ENCODE measurements at places on chromosomes 7 and 10. TPM values are rescaled to one million over a fixed set of nuclear protein-coding genes. Genes with fewer than 3 reads are reported as not detected.

DNA sequence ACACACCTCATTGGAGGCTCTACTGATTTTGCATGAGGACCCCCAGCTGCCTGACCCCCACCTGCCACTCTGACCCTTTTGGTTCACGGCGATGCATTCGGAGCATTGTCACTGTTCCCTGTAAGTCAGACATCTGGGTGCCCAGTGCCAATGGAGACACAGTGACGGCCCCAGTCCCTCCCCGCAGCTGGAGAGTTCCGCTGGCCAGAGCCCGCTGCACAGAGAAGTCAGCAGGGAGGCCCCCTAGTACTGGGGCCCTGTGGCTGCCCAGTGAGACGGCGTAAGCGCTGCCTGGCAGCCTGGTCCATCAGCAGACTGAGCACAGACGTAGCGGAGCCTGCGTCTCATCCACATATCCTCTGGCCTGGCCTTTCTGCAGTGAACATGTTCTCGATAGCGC is 77.5 kb downstream of the NKX6-2 start:
- DNase-seq: no peak

- no peak for DNase-seq
Observed at GRCh38 chr7:82559193-82559805, 115.7 kb upstream of the CACNA2D1 start.

- DNase-seq: no peak
Observed at GRCh38 chr7:47806701-47807103, 141.6 kb downstream of the PKD1L1 start.

CRHR2 gene
- not detected for total RNA-seq
